Breast epithelium (tissue), 4 donors: ENCODE measurements at places on chromosomes 11 and 22.

GRCh38 chr11:84580428-84580827 lies 1046.7 kb downstream of the DLG2 start:
- no peak for DNase-seq

DNA sequence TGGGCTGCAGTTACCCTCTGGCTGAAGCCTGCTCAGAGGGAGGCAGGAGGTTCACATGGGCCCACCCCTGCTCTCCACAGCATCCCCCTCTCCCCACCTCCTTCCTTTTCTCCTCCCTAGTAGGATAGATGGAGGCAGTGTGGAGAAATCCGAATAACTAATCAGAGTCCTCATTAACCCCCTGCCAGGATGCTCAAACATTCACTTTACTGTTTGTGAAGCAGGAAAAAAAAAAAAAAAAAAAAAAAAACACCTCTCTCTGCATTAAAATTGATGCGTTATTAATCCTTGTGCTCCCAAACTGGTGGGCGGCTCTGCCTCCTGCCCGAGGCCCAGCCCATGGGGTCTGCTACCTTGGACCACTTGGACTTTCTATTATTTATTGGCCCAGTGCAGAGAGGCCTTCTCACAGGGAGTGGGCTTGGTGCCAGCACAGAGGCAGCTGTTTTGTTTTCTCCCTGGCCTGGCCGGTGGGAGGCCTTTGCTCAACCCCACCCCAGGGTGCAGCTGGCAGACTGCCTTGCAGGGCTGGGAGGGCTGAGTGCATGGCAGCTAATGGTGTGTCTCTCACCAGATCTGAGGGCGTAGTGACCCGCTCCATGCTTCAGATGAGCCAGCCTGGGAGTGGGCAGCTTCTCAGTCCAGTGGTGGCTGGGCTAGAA lies 150.7 kb downstream of the PKNOX2 start:
- DNase-seq: no peak

- no peak for DNase-seq
These were observed 8.7 kb downstream of the CENATAC start for GRCh38 chr11:119006656-119007055.

DNA sequence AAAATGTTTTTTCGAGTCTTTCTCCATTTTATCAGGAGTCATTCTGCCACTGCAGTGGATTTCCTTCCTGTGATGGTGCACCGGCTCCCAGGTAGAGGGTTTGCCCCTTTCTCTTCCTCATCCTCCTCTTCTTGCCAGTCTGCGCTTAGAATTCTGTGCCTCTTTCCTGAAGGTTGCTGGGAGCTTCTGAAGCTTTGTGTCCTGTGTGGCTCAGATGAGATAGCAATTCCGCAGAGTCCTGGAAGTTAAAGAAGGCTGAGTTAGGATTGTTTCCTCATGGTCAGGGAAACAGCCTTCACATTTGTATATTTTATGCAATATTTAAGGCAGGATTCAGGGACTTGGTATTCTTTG lies 264 bp downstream of the BCO2 start:
- no peak for DNase-seq
